ENCODE measurements at places on chromosomes 1 and 21.
A peak's percentile ranks its signal among the peaks of the same experiment; 100 is the strongest.

DNA sequence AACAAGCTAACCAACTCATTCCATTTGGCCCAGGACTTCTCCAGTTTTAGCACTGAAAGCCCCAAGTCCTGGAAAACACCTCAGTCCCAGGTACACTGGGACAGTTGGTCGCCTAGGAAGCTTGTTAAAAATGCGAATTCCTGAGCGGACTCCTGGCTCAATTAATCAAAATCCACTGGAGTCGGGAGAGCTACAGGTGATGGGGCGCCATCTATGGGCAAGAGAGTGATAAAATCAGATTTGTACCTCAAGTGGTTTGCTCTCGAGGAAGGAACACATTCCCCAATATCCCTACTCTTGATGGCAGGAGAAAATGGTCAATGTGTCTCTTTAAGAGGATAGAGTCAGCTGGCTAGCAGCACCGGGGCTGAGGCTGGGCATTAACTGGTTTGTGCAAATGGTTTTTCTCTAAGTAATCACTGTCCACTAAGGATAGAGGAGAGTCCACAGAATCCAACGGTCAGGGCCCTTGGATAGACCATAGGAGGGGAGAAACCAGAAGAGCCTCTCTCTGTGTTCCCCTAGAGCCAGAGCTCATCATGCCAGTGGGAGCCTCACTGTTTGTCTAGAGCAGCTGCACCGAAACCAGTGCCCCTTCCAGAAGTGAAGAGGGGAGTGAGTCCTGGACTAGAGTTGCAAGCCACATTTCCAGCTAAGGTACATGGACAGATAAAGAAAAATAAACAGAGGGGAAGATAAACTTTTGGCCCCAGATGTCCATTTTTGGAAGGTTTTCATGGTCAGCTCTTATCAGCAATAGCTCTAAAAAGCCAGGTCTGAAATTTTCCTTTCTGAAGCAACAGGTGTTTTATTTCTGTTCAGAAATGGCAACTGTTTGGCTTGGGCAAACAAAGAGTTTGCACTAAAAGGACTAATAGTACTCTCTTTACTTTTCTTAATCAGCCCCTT is 148.5 kb downstream of the TENT5C start:
- peak; percentile 47 for DNase-seq

DNA sequence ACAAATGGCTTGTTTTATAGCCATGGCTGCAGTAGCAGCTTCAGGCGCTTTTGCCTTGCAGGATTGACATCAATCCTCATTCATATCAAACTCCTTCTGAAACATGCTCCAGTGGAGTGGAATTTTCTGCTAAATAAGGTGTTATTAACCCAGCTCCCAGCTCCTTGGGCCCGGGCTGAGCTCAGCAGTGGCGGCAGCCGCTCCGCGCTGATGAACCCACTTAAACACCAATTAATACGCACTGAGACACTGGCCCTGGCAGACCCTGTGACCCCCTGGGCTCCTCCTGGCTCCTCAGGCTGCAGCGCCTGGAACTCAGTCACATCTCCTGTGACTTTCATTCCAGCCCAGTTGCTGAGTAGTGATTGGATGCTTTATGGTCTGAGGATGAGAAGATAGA is 137.4 kb upstream of the GRIK3 start:
- no peak for DNase-seq

DNA sequence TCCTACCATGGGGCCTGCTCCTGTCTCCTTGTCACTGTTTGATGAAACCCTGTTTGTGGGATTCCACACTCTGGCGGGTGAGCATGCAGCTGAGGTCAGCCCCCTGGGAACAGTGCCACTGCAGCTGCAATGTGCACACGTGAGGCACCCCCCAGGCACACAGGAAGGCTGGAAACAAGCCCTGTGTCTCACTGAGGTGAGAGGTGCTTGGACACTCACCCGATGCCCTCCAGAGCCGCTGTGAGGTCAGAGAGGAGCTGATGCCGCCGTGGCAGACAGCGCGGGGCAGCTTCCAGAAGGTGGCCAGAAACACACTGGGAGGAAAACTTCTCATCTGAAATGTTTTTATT is 49.7 kb downstream of the SLX9 start:
- DNase-seq = no peak

- DNase-seq = no peak
Observed at GRCh38 chr1:115229016-115229415, 109.0 kb downstream of the NGF start.

DNA sequence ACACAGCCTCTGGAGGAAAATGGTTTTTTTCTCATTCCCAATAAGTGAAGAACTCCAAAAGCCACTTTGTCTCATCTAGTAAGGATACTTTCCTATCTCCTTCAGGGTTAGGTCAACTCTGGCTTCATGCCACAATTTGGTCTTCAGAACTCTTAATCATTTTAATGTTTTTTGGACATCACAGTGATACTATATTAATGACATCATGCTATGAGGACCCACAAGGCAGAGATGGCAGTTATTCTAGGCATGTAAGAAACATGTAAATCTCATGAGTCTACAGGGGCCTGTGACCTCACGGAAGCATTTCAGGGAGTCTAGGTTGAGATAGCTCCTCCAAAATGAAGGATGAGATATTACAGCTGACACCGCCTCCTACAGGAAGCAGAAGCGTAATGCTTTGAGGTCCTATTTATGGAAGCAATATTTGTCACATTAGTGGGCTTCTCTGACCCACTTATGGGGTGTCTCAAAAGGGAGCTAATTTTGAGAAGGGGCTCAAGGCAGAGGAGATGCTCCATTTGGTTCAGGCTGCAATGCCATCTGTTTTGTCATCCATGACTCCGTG is 5.0 kb upstream of the GPR137B start:
- DNase-seq = no peak
